Stimulated activated CD8-positive, alpha-beta memory T cell treated with anti-CD3 and anti-CD28 coated beads, Interleukin-4, amount 100 ng/mL, for 4 hours (primary cell): ENCODE measurements at places on chromosomes 2 and 18.

DNA sequence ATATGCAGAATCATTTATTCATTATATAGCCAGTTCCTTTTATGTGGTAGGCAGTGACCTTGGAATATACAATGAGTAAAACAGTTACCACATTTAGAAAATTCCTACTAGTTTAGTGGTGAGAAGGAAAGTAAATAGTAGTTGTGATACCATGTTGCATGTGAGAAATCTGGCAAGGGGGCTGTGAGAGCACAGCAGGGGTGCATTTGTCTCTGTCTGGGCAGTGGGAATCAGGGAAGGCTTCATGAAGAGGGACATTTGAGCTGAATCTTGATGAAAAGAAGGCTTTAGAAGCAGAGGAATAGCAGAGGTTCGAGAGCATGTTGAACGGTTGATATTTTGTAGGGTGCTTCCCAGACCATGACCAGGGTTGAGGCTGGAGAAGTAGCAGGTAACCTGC is 78.7 kb downstream of the RAB3GAP1 start:
- no peak for DNase-seq

GRCh38 chr2:168962636-168963035 is 61.5 kb downstream of the G6PC2 start:
- DNase-seq, result no peak

DNA sequence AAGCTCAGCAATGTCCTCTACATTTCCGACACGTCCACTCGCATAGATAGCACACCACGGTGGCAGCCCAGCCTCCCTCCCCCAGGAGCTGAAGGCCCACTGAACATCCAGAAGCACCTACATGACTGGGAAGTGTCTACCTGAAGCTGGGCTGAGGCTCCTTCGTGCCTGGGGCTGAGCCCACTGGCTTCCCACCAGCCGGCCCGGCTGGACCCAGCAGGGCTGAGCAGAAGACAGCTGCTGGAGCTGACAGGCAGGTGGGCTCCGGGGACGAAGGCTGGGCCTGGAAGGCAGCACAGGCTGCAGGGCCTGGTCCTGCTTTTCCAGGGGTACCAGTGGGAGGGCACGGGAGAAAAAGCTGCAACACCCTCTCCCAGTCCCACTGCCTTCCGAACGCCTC is 13.5 kb downstream of the SDC1 start:
- DNase-seq, result no peak

DNA sequence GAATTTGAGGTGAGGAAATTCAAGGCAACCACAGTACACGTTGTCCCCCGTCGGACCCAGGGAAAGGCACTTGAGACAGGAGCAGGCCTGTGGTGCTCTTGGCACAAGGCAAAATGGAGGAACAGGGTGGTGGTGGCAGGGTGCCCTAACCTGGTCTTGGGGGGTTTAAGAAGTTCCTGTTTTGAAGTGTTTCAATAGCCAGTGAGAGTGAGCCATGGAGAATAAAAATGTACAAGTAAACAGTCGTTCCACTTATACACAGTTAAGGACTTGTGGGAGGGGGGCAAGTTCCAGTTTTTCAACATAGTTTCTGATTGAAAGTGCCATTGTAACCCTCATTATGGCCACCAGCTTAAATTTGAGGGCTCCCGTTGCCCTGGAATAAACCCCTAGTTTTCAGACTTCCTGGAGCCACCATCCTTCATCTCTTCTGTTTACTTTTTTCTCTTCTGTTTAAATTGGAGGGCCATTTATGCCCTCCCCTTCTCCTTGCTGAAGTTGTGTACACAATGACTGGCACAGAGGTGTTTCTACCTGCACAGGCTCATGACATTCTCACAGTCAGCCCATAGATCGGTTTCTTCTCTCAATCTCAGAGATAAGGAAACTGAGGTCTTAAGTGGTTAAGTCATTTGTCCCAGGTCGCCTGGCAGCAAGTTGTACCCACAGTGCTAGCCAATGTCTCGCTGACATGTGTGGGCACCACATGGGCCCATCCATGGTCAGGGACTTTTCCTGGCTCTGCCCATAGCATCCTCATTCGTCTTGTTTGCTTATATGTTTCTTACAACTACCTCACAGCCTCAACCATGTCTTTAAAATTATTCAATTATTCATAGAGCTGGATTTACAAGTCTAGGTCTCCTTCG is 66.0 kb upstream of the ST3GAL5 start:
- no peak for DNase-seq

- peak; percentile 24 for DNase-seq
Observed at GRCh38 chr2:226215902-226216503, 583.6 kb downstream of the IRS1 start.

DNA sequence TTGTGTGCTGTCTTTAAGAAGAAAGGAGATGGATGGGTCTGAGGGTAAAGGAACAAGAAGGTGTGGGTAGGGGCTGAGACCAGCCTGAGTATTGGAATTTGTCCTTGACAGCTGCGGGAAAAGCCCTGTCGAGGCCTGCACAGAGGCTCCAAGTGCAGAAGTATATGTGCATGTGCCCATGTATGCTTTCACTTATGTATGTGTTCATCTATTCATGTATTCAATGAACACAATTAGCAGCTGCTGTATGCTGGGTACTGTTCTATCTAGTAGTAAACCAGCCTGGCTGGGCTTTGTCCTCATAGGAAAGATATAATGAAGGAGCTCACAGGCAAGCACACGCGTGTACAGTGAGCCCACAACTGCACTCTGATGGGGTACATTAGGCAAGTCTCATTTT is 181.4 kb downstream of the CALCRL start:
- no peak for DNase-seq

- DNase-seq, result no peak
Observed at GRCh38 chr2:178298785-178299212, 104.5 kb downstream of the OSBPL6 start.

DNA sequence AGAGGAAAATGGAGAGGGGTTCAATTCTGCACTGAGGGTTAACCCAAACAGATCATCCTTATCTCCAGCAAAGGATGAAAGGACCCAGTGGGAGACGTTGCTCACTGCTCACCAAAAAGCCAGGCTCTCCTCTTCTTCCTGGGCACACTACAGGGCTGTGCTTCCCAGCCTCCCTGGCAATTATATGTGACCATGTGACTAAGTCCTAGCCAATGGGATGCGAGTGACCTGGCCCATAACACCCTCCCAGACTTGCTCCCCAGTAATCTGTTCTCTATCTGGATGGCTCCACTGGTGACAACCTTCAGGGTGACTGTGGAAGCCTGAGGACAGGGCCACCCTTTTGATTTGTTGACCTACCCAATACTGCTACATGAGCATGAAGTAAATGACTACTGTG is 10.9 kb upstream of the PRKCE start:
- DNase-seq, result no peak

DNA sequence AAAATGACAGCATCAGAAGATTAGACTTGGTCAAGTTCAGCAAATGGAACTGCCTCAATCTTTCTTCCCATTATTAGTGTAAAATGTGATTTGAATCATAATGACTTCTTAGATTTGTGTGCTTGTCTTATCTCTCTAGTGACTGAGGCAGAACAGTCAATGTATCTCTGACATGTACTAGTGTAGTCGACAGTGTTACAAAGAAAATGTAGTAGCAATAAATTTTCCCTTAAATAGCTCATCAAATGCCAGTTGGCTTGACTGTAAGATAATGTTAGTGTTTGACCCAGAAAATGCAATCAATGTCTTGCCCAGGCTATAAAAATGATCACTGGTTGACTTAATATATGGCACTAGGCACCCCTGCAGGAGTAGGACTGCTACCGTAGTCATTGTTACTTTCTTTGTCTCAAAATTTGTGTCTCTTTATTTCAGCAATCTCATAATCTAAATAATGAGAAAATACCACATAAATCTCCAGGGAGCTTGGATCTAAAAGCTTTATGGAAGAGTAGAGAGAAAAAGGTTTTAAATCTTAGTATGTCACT is 1336.7 kb downstream of the DPP10 start:
- DNase-seq, result no peak

DNA sequence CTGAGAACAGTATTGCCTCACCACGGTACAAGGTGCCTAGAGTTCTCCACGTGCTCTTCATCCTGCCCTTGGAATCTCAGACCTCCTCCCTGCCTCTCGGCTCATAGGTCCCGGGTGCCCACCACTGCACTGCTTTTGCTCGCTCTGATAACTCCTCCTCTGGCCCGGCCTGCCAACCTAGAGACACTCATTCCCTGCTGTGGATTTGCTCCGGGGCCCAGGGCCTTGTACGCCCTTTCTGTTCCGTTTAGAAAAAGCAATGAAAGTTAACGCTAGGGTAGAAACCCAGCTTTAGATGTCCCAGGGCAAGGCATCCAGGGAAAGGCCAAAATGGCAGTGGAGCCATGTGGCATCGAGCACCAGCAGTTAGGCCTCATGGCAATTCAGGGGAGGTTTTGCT is 253.9 kb downstream of the VAPA start:
- no peak for DNase-seq

DNA sequence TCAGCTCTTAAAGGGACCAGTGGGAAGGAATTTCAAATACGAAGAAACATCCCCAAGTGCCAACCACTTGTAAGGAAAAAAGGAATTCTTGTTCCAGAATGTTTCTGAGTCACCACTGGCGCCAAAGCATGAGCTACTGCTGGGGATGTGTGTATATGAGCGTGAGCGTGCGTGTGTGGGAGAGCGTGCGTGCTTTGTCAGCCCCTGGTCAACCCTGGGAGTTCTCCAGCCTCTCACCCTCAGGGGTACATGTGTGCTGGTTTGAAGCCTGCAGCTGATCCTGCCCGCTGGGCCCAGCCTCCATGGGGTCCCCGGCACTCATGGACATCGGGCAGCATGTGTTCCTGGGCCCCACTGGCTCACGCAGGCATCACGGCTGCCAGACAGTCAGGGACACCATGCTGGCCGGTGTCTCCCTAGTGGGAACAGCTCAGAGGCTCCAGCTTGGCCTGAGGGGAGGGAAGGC is 17.1 kb downstream of the HS6ST1 start:
- no peak for DNase-seq

DNA sequence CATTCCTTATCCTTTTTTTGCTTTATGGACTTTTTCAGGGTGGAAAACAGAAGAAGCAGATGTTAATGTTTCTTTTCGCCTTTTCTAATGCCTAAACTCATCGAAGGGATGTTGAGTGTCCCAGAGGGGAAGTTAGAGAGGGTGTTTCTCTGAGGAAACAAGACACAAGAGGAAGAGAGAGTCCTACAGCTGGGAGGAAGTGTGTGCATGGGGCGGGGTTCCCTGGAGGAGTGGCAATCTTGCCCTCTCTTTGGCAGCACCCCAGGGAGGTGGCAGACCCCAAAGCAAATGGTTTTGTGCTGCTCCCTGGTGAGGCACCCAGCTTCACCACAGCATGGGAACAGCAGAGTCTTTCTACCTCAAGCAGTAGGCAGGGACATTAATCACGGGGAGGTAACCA is 377.6 kb downstream of the RND3 start:
- no peak for DNase-seq

DNA sequence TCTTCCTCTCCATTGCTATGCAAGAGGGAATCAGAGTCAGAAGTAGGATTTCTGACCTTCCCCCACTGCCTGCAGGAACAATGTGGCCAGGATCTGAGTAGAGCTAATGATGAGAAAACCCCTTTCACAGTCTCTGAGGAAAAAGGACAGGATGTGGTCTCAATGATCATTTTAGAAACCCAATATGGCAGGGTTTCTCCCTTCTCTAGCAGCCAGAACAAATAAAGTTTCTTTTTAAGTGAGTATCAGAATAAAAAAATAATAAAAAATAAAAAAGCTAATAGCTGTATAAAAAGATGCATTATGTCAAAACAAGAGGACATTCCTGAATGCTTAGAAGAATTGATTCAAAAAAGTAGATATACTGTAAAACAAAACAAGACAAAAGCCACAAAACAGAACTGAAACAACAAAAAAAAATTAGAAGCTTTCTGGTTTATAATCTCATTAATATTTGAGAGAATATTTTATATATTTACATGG is 1124.9 kb upstream of the ZEB2 start:
- DNase-seq, result no peak

DNA sequence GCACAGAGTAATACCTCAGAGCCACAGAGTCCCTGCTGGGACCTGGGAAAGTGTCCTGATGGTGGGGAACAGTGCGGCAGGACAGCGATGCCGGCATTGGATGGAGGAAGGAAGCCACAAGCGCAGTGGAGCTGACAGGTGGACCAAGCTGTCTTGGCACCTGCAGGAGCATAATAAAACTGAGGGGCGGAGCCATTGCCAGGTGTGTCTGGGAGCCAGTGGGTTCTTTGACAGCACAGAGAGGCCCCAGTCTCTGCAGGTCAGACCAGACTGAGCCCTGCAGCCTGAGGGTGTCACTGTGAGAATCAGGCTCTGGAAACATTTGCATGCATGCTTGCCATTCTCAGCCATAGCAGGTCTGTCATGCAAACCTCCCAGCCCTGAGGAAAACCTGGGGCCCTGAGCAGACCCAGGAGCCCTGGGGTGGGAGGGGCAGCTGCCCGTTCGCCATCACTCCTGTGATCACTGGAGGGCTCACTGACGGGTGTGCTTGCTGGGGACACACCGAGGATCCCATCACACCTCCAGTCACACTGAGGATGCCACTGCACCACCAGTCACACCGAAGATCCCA is 210.5 kb upstream of the HDAC4 start:
- DNase-seq, result no peak

DNA sequence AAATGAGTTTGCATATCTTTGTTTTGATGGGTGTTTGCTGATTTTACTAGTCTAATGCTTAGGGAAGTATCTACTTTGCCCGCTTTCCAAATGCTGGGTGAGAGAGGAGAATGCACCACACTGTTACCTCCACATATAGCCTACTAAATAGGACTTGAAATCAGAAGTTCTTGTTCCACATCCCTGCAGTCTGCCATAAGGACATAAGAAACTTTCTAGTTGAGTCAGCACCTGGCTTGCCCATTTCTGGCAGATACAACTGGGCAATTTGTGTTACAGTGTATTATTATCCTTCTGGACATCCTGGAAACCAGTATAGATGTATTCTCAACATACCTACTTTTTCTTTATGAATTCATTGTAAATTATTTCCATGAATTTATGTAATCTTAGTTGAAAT is 29.5 kb downstream of the ANXA4 start:
- no peak for DNase-seq

GRCh38 chr18:56891116-56891515 is 240.0 kb downstream of the WDR7 start:
- no peak for DNase-seq

DNA sequence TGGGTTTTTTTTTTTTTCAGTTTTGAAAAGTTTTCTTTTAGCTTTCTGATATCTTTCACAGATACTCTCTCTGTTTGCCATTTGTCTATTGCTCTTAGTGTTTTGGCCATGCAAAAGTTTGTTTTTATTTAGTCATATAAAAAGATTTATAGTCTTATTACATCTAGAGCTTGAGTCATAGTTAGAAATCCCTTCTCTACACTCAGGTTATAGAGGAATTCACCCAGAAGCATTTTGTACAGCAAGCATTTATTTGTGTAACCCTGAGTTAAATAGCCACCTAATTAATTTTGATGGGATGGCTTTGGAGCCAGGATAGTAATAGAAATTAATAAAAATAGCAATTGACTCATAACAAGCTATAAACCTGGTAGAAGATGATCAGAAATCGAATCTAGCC is 35.6 kb downstream of the ACTR2 start:
- no peak for DNase-seq

DNA sequence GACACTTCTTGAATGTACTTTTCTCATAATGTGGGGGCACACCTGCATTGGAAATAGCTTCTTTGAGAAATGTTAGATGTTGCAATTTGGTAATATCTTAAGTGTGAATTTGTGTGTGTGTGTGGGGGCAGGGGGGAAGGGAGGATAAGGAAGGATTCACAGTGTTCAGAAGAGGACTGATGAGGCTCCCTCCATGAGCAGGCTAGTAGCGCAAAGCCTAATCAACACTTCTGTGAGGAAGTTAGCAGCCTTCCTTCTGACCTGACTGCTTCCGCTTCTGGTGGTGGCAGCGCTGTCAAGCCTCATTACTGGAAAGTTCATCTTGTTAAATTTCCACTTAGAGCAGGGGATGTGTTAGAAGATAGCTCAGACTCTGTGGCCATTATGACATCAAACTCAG is 295.4 kb upstream of the SPRED2 start:
- DNase-seq, result no peak
